ENCODE measurements at places on chromosomes 13 and 19.

DNA sequence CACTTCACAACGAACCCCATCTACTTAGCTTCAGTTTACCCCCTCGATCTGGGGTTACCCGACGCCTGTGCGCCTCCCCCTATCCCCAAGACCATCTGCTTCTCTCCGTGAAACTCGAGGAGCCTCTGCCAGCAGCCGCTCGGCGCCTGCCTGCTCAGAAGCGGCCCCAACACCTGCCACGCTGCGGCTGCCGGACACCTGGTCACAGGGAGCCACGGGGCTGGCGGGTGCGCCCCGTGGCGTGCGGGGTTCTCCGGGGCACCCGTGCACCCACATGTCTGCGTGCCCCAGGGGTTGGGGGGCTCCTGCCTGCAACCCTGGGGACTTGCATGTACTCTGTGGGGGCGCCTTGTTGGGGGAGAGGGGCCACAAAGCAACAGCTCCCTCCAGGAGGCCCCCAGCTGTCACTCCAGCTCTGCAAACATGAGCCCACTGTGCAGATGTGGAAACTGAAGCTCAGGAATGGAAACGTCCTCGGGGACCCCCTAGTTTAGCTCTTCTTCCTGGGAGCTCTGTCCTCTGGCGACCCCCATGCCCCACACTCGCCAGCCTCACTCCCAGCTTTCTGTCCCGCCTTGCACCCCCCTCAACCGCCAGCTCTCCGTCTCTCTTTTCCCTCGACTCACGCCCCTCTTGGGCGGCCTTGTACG is 7.0 kb upstream of the SEMA6B start:
- DNase-seq: no peak

- no peak for DNase-seq
Measured at GRCh38 chr13:79290595-79291244, 115.3 kb downstream of the RBM26 start.

GRCh38 chr13:105202354-105202753 is 1333.1 kb downstream of the EFNB2 start:
- peak; percentile 19 for DNase-seq

DNA sequence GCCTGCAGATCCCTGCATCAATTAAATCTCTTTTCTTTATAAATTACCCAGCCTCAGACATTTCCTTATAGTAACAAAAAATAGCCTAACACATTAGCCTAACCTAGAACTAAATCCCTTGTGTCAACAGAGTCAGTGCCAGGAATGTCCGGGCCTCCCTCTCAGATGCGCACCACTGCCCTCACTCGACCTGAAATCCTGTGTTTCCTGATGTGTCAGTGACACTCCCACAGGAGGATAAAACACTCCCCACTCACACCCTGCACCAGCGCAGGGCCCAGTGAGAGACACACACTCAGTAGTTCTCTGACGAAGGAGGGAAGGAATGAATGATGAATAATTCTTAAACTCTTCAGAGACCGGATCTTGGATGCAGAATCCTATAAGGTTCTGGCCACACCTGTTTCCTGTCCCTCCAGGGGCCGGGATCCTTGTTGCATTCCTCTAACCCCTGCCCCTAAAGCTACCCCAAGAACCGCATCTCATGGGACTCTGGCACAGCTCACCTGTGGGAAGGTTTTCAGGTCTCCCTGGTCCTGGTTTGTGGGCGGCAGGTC is 3.1 kb downstream of the CEACAM3 start:
- no peak for DNase-seq

DNA sequence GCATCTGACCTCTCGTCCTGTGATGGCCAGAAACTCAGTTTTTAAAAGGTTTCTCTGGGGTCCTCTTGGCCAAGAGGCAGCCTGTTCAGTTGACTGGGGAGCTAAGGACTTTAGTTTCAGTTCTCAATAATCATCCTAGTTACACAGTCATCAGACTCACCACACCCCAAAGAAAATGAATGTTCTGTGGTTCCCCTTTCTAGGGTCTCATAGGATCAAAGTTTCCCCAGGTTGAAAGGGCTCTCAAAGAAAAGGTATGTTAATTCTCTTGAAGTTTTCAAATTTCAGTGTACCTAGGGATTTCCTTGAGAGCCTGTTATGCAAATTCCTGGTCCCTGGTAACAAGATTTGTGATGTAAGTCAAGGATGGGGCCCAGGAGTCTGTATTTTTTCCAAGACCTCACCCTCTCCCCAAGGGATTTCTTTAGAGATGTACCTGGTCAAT is 94.9 kb downstream of the FAM216B start:
- DNase-seq: no peak

GRCh38 chr13:61253105-61253877 is 162.4 kb downstream of the PCDH20 start:
- no peak for DNase-seq

DNA sequence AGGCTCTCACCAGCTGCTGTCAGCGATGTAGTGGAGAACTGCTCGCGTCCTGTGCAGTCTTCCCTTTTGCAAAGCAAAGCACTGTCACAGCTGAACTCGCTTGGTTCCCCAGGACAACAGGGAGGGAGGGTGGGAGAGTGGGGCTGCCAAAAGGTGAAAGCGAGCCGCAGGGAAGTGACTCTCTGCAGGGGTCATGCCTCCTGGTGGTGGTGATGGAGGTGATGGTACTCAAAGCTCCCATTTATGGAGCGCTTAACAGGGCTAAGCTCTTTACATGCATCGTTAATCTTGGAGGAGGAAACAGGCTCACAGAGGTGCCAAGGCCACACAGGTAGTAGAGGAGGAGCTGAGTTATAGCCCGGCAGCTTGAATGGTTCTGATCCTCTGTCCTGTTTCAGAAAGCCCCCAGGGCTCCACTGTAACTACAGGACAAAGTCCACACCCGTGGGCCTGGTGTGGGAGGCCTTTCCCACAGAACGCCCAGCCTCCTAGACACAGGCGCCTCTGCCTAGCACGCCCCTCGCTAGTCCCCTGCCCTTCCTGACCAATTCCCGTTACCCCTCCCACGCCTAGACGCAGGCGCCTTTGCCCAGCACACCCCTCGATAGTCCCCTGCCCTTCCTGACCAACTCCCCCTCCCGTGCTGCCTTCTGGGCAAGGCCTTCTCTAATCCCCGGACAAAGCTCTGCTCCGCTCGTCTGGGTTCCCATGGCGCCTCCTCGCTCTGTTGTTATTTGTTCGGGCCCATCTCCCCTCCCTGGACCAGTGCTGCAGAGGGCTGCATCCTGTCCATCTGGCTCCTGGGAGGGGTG is 10.7 kb downstream of the PPP1R37 start:
- DNase-seq: no peak

DNA sequence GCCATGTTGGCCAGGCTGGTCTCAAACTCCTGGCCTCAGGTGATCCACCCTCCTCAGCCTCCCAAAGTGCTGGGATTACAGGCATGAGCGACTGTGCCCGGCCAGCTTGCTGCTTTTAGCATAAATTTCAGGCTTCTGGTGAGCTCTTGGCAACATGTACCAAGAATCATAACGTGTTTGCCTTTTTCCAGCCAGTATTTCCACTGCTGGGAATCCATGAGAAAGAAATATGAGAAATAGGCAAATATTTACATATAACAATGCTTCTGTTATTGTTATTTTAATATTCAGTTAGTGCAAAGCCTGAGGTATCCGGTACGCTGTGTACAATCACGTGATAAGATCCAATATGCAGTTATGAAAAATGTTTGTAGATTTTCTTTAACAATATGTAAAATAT is 29.2 kb upstream of the CERS4 start:
- no peak for DNase-seq
